ENCODE measurements at places on chromosomes 3 and 15.

DNA sequence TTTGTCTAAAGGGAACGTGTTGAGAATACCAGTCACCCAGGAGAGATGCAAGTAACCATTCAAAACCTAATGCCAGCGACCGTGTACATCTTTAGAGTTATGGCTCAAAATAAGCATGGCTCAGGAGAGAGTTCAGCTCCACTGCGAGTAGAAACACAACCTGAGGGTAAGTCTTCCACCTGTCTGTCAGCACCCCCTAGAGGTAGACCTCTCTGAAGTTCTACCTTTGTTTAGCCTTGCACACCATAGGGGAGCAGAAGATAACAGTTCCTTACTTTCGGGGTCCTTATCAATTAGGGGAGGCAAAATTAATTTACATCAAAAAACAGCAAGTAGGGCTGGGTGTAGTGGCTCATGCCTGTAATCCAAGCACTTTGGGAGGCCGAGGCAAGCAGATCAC is 124.4 kb downstream of the HCN4 start:
- DNase-seq: no peak

GRCh38 chr3:187999821-188000220 is 154.1 kb upstream of the LPP start:
- no peak for DNase-seq

GRCh38 chr3:131394400-131394799 is 12.8 kb downstream of the NUDT16 start:
- DNase-seq: no peak

DNA sequence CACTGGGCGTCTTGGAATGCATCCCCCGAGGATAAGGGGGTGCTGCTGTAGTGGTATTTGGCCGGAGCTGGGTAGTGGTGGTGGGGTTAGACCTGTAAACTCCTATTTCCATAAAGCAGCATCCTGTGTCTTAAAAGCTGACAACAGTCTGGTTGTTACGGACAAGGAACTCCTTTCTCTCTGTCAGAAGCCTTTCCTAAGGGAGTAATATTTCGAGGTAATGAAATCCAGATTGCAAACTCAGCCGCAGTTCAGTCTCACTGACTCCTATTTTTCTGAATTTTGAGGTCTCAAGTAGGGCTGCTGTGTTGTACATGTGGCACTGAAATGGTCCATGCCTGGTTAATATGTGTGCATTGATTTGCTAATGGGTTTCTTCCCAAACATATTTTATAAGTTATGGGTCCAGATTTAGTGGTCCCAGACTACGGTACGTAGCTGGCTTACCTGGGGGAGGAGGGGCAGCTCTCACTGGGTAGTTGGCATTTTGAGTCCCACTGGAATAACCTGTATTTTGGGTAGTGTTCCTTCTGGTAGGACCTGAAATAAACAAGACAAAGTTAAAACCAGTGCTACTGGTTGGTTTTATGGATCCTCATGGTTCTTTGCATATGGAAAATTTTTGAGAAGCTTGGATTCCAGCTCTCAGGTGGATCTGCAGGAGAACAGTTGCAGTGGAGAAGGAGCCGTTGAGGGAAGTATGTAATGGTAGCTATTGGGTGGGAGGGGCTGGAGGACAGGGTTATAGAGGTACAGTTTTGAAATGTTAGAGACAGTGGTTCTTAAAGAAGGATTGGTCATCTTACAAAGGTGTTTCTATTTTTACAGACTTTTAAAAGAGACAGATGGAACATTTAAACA is 48.6 kb upstream of the LDHAL6B start:
- peak; percentile 52 for DNase-seq

DNA sequence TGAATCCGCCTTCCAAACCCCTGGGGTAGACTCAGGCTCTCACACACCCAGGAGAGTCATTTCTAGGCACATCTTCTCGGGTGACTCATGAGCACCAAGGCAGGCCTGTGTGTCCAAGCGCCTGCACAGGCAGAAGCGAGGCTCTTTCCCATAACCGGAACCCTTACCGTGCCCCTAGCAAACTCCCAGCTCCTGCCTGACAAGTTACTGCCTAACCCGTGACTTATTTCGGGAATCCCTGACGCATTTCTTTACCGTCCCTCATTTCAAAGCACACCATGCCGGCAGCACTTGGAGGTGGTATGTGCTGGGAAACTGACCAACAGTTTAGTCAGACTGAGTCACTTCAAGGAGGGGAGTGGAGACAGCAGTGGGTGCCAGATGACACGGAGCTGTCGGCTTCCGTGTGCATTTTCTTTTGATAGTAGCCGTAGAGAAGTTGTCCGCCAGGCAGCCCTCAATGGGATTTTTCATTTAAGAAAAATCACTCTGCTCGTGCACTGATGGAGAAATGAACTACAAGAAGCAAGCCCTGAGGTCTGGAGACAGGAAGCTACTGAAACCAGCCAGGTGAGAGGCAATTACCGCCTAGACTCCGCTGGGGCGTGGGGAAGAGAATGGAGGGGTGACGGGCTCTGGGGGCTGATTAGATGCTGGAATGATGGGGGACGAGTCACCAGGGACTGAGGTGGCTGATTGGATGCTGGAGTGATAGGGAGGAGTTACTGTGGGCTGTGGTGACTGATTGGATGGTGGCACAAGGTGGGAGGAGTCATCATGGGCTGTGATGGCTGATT is 17.3 kb upstream of the HRH1 start:
- peak; percentile 100 for DNase-seq

- DNase-seq: no peak
Observed at GRCh38 chr3:189165092-189165612, 6.6 kb upstream of the TPRG1 start.

- no peak for DNase-seq
Observed at GRCh38 chr15:50192926-50193620, 11.1 kb downstream of the SLC27A2 start.

DNA sequence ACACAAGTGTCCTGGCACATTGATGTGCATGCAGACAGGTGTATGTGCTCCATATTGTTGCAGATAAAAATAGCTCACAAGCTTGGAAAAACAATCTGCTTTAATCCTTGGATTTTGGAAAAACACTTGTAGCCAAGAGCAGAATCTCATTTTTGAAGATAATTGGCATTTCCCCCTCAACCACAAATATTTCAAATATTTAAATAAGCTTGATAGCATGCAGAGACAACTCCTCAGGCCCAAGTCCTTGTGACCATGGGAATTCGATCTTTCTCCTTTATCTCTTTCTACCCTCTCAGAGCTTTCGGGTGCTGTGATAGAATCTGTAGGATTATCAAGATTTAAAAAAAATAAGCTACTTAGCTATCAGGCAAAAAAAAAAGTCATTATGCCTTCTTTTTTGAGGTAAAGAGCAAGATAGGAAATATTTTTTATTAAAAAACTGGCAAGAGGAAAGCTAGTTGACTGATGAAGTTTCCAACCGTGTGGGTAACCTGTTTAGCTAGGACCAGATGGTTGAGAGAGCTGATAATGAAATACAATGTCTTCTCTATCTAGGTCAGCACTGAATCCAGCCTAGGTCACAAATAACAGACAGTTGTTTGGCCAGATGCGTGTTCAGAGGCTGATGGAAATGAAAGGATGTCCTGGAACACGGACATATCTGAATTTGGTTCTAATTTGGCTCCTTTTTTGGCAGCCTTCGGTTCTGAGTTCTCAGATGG is 54.9 kb upstream of the SNRK start:
- DNase-seq: peak; percentile 75

DNA sequence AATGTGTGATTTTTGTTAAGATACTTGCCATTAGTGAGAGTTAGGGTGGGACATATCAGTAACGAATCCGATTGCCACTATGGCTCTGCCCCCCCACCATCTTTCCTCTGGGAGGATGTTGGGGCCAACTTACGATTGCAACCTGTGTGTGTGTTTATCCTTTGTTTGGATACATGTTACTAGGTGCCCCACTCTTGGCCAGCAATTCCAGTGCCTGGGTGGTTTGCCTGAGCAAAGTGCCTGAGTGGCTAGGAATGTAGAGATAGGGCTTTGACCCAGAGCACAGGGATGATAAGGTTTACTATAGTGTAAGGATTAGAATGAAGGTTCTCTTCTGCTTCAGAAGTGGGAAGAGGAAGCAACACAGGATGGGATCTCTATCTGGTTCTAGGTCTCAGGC is 231.8 kb downstream of the TP63 start:
- DNase-seq: no peak

- peak; percentile 84 for DNase-seq
Observed at GRCh38 chr3:159948429-159949144, 40.0 kb upstream of the IL12A start.

GRCh38 chr3:110381992-110382391 is 689.6 kb upstream of the NECTIN3 start:
- DNase-seq: no peak

GRCh38 chr15:91384189-91384730 is 284.2 kb downstream of the SV2B start:
- DNase-seq: no peak

DNA sequence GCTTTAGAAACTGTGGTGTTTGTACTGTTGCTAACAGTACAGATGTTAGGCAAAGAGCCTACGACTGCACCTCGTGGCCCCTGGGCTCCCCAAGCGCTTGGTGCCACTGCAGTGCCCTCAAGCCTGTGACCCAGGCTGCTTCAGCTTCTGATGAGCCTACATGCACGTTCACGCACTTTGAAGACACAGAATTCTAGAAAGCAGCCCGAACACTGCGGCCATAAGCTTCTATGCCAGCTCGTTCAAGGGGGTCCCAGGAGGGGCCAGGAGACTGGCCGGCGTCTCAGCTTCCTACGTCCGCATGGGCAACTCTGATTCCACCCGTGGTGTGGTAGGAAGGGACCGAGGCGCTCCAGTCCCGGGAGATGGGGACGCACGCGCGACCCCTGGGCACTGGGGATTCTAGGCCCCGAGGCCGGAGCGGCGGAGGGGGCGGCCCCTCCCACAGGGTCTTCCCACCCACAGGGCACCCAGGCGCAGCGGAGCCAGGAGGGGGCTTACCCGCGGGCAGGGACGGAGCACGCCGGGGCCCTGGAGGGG is 653 bp downstream of the MYO5C start:
- no peak for DNase-seq

DNA sequence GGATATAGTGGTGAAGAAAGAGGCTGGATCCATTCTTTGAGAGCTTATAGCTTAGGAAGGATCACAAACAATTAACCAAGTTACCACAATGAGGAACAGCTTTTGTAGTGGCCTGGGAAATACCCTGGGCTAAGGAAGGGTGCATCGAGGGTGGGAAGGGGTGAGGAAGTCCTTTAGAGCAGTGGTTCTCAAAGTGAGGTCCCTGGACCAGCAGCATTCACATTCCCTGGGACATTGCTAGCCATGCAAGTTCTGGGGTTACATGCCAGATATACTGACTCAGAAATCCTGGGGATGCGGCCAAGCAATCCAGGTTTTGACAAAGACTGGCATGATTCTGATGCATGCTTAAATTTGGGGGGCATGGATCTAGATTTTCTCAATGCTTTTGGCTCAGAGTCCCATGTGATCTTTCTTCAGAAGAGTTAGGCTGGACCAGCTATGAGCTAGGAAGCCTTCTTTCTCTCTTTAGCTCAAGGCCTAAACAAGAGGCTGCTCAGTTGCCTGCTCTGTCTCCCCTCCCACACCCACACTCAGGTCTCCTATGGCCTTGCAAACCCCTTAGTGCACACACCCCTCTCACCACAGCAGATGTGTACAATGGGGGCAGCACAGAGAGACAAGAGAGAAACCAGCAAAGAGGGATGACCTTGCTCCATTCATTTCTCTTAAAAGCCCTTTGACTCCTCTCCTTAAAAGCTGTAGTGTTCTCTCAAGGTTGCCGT is 1.8 kb upstream of the CCR1 start:
- DNase-seq: peak; percentile 40

- DNase-seq: peak; percentile 53
Observed at GRCh38 chr15:69451951-69452691, 497 bp upstream of the RPLP1 start.

- peak; percentile 66 for DNase-seq
Observed at GRCh38 chr15:99105514-99106341, 848 bp downstream of the SYNM start.

- DNase-seq: no peak
Observed at GRCh38 chr3:122973893-122974615, 53.5 kb downstream of the SEMA5B start.

DNA sequence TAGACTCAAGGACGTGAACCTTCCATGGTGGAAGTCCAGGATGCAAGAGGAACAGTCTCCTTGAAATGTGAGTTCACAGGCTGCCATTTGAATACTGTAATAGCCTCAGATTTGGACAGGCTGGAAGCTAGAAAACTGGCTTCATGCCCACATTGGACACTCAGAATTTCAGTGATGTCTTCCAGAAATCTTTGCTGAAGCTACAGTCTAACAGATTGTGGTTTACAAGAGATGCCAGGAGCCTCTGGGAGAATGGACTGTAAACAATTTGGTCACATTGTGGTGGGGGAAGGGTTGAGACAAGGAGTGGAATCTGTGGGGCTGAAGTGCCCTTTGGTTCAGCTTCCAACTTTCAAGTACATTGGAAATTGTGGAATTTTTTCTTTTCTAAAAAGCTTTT is 252.0 kb upstream of the PROK2 start:
- DNase-seq: peak; percentile 94

- DNase-seq: no peak
Observed at GRCh38 chr3:128486205-128486628, 6.8 kb downstream of the GATA2 start.

- no peak for DNase-seq
Observed at GRCh38 chr3:196754091-196754981, 14.7 kb downstream of the PAK2 start.

- DNase-seq: peak; percentile 80
Observed at GRCh38 chr3:158105710-158106253, 438 bp downstream of the SHOX2 start.

- no peak for DNase-seq
Observed at GRCh38 chr15:67585681-67586080, 43.2 kb downstream of the MAP2K5 start.

DNA sequence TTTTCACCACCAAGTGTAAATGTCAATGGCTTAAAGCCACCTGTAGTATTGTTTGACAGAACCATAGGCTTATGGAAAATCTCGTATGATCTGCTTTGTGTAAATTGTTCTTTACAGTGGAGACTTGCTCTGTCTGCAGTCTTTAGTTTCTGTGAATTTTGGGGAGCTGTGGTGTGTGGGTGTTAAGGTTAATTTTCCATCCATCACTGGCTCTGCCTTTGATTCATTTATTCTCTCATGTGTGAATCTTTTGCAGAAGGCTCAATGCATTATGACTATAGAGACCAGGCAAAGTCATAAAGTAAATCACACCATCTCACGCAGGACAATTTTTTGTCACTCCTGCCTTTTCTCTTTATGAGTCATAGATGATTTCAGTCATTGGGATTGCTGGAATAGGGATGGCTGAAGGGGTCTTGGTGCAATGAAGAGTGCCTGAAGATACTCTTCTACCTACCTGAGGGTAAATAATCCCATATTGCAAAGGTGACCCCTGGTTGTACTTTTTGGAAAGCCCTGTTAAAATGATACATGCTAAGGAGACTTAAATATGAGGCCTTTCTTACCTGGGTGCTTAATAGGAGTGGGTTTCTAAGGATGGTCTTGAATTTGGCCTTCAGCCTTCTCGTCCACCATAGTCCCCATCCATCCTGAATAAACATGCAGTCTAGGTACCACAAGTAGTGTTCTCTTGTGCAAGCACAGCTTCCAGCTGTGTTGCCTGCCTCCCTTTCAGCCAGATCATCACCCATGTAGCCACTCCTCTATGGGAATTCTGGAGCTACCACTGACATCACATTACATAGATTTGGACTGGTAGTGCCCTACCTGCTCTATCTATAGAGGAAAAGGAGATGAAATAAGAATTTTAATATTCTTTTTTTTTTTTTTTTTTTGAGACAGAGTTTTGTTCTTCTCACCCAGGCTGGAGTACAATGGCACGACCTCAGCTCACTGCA is 14.3 kb downstream of the TGFBR2 start:
- DNase-seq: no peak

GRCh38 chr3:180594631-180595558 is 7.1 kb upstream of the TTC14 start:
- DNase-seq: peak; percentile 51
